ENCODE measurements at places on chromosomes 13 and 19. TPM values are rescaled to one million over a fixed set of nuclear protein-coding genes. Genes with fewer than 3 reads are reported as not detected.

DNA sequence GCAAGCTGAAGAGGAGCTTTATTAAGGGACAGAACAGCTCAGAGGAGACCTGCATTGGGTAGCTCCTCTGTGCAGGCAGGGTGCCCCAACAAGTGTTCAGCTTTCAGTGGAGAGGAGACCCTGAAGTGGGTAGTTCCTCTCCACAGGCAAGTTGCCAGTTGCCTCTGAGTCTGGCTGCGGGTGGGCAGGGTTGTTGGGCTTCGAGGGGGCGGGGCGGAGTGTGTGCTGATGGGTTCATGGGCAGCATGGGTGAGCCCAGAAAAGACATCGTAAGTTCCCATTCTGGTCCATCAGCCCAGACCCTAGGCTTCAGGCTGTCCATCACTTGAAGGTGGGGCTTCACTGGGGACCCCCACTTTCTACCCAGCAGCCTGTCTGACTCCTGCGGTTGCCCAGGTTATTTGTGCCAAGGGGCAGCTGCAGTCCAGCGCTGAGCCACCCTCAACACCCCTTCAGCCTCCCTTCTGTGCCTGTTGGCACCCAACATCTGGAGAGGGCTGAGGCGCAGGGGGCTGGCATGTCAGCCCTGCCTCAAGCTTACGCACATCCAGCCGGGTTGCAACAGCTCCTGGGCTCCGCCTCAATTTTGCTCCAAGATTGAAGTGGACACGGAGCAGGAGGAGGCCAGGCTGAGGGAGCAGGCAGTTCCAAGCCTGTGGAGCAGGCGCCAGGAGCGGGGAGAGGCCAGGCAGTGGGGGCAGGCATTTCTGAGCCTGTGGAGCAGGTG is 350.5 kb upstream of the PCDH20 start:
- no peak for DNase-seq

DNA sequence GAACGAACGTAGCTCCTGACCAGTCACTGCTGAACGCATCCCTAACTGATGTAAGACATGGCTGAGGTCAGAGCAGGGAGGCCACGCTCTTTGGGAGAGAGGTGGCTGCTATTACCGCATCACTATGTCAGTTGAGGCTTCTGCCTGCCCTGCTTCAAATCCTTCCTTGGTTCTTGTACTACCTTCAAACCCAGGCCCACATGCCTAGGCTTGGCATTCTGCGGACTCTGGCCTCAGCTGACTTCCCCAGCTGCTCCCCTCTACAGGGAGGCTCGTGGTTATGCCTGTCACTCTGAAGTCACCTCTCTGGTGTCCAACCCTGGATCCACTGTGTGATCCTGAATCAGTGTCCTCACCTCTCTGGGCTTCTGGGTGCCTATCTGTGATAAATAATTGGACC is 14.8 kb upstream of the MEIS3 start:
- no peak for DNase-seq

- peak; percentile 67 for DNase-seq
Observed at GRCh38 chr19:18848878-18849661, 17.3 kb downstream of the UPF1 start.

DNA sequence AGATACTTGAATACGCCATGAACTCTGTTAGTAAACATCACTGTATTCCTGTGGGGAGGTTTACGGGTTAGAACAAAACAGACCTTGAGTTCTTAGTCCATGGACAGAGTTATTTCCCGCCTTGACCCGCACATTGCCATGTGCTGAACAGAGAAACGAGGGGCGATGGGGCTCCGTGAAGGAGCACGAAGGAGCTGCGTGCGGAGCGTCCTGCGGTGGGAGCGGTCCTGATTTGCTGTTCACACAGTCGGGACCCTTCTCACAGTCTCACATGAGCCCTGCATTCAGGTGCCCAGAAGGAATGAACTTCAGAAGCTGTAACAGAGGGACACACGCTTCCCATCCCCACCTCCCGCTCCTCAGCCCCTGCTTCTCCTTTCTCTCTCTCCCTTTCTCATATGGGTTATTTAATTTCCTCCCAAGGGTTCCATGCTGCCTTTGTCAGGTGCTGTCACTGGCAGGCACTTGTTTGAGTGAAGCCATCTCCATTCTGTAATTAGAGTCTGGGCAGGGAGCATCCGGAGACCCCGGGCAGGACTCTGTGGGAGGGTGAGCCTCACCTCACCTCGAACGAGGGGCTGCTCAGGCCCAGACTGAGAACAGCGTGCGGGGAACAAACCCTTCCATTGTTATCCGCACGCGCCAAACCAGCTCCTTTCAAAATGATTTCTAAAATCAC is 76.9 kb downstream of the TEX29 start:
- DNase-seq = no peak

GRCh38 chr19:28868836-28869235 is 344.1 kb downstream of the UQCRFS1 start:
- DNase-seq = no peak

- no peak for DNase-seq
Observed at GRCh38 chr13:43058831-43059230, 35.4 kb downstream of the DNAJC15 start.

- DNase-seq = no peak
Observed at GRCh38 chr13:59743195-59743594, 420.5 kb downstream of the DIAPH3 start.

DNA sequence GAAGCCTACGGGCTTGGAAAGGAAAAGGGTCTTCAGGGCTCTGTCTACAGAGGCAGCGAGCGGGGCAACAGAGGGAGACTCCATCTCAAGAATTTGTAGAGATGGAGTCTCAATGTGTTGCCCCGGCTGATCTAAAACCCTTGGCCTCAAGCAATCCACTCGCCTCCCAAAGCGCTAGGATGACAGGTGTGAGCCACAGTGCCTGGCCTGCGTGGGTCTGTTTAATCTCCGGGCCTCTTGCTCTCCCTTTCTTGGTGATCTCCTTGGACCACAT is 8.1 kb downstream of the RPS9 start:
- DNase-seq = no peak

GRCh38 chr13:75763512-75763911 is 127.4 kb downstream of the LMO7 start:
- DNase-seq = no peak

- no peak for DNase-seq
Observed at GRCh38 chr19:56141417-56141993, 418 bp downstream of the ZNF444 start.

HCST gene
- total RNA-seq = 14.4 TPM

ZNF491 gene
- total RNA-seq = 3.9 TPM

ANGPTL4 gene
- 5.3 TPM for total RNA-seq

PRTN3 gene
- total RNA-seq = not detected
